ENCODE measurements at places on chromosomes 2 and 18. TPM values are rescaled to one million over a fixed set of nuclear protein-coding genes. Genes with fewer than 3 reads are reported as not detected.

Gene SLC40A1
- 57.7 TPM for total RNA-seq

DNA sequence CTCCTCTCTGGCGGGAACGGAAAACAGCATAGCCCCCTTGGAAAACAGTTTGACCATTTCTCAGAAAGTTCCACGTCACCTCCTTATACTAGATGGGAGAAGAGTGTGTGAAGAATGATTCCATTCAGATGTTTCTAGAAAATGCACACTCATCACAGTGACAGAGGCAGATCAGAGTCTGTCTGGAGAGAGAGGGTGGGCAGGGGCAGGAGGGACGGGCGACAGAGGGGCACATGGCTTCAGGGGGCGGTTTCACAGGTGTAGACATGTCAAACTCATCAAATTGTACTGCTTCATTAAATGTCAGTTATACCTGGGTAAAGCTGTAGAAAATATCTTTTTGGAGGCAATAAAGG is 88.8 kb upstream of the TAF1B start:
- H3K4me1 ChIP-seq = no peaks in the 10 kb centered on the region
- H3K27ac ChIP-seq = no peak overlapping the region
- DNase-seq = no peak

Gene LRP2
- 14.8 TPM for total RNA-seq

Gene TPO
- total RNA-seq = 2.7 TPM

Gene CENPA
- 0.35 TPM for total RNA-seq

Gene CD8B2
- not detected for total RNA-seq

GRCh38 chr2:227884511-227884947 is 13.1 kb downstream of the DAW1 start:
- peak; percentile 68 for DNase-seq
- H3K4me3 ChIP-seq = no peak overlapping the region
- H3K27me3 ChIP-seq = no peaks in the 10 kb centered on the region
- H3K36me3 ChIP-seq = no peaks in the 10 kb centered on the region
- no peak overlapping the region for H3K27ac ChIP-seq
